Left ventricle myocardium inferior (tissue), 1 donor: ENCODE measurements at places on chromosomes 11 and 22. TPM values are rescaled to one million over a fixed set of nuclear protein-coding genes. Genes with fewer than 3 reads are reported as not detected.

The LINC01488 gene
- 0.38 TPM for total RNA-seq

The BIRC3 gene
- total RNA-seq, result 8.1 TPM

The MAPK12 gene
- 17.2 TPM for total RNA-seq

The FXYD6 gene
- 30.2 TPM for total RNA-seq

The C11orf97 gene
- not detected for total RNA-seq

The PATE4 gene
- not detected for total RNA-seq

The KCNJ5 gene
- total RNA-seq, result 5.4 TPM

The PAMR1 gene
- 12.9 TPM for total RNA-seq

The IL17REL gene
- not detected for total RNA-seq

The MEI1 gene
- total RNA-seq, result 0.74 TPM

The MUC5AC gene
- total RNA-seq, result not detected

The TSPAN32 gene
- total RNA-seq, result 27.1 TPM

The CCND1 gene
- total RNA-seq, result 160 TPM

The PVALB gene
- total RNA-seq, result not detected

The USP2 gene
- total RNA-seq, result 135 TPM

The SCO2 gene
- not detected for total RNA-seq

The CARD16 gene
- 8.3 TPM for total RNA-seq

The LRRC75B gene
- 5.6 TPM for total RNA-seq
